D721Med (cell line): ENCODE measurements at places on chromosomes 4 and X.

DNA sequence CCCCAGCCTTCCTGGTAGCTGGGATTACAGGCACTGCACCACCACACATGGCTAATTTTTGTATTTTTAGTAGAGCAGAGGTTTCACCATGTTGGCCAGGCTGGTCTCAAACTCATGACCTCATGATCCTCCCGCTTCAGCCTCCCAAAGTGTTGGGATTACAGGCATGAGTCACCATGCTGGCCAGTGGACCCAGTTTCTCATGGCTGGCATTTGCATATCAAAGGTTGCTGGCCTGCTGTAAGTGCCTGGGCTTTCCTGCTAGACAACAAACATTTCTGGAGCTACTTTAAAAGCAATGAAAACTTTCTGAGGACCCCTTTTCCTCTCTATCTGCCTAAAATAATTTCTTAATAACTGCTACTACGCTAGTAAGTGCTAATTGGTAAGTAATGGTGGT lies 228.2 kb downstream of the PCDH10 start:
- DNase-seq = no peak

DNA sequence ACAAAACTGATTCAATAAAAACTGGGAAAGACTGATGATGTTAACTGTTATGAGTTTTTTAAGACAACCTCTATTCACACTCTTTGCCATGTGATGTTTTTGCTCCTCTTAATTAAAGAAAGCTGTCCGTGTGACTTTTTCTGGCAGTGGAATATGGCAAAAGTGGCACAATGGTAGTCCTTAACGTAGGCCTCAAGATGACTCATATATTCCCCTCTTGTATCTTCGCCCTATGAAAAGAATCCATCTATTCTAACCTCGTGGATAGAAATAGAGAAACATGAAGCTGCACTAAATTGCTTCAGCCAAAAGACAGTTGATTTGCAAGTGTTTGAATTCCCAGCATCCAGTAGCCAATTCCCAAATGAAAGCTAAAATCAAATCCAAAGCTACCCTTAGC lies 603.8 kb upstream of the PCDH7 start:
- no peak for DNase-seq

DNA sequence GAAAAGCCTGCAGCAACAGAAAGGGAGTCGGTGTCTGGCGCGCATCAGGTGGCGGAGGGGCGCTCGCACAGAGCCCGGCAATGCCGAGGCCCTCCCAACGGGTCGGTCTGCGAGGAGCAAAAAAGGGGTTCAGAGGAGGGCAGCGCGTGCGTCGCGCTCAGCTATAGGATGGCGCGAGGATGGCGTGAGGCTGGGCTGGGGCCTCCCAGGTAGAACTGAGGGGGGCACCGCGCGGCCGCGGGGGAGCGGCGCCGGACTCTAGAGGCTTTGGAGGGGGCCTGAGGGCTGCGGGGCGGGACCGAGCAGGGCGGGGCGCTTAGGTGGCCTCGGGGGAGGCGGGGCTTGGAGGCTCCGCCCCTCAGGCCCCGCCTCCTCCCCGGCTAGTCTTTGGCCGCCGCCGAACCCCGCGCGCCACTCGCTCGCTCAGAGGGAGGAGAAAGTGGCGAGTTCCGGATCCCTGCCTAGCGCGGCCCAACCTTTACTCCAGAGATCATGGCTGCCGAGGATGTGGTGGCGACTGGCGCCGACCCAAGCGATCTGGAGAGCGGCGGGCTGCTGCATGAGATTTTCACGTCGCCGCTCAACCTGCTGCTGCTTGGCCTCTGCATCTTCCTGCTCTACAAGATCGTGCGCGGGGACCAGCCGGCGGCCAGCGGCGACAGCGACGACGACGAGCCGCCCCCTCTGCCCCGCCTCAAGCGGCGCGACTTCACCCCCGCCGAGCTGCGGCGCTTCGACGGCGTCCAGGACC lies at the start of gene PGRMC1:
Gene PGRMC1, plus strand, starts transcription at position 414 of the 751 bp plus-strand sequence. Its CDS starts 79 bp downstream, at position 493.
- DNase-seq = peak; percentile 38

DNA sequence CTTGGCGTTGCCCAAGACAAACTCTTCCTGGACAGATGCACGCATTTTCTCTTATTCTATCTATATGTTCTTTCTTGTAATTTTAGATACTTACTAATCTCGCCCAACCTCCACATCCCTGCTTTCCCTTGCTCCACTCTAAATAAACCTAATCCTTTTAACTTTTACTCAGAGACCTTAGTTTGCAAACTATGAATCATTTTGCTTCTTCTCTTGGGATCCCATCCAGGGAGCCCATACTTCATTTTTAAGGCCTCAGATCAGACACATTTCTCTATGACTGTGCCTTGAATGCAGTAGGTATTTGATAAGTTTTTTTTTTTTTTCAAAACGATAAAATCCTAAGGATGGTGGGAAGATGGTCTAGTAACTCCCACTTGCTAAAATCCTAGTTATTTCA lies 353.8 kb upstream of the HAND2 start:
- DNase-seq = no peak

DNA sequence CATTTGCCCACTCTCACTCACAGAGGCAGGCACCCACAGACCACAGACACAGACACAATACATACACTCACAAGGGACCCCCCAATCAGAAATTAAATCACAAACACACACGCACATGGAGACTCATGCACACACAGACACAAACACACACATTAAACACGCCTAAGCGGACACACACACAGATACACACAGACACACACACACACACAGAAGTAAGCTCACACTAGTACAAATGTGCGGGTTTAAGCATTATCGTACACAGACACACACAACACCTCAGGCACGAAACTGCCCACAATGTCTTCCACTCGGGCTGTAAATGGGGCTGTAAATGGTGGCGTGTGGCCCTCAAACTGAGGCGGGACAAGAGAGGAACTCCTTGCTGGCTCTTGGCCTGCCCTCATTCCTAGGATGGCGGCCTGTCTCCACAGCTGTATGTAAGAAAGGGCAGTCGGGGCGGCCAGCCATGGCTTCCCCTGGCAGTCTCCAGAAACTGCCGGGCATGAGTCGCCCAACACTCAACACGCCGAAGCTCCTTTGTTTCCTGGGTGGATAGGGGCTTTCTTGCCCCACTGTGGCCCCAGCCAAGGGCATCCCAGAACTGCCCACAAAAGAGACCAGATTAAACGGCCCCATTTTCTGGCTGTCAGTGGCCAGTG lies 53.9 kb downstream of the NBDY start:
- no peak for DNase-seq

DNA sequence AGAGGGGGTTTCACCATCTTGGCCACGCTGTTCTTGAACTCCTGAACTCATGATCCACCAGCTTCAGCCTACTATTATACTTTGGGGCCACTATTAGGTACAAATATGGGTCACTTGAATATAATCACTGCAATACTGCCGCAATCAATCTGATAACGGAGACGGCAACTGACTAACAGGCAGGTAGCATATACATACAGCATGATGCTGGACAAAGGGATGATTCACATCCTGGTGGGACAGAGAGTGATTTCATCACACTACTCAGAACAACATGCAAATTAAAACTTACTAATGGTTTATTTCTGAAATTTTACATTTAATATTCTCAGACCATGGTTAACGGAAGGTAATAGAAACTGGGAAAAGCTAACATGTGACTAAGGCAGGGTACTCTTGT lies 10.9 kb downstream of the LRBA start:
- no peak for DNase-seq

DNA sequence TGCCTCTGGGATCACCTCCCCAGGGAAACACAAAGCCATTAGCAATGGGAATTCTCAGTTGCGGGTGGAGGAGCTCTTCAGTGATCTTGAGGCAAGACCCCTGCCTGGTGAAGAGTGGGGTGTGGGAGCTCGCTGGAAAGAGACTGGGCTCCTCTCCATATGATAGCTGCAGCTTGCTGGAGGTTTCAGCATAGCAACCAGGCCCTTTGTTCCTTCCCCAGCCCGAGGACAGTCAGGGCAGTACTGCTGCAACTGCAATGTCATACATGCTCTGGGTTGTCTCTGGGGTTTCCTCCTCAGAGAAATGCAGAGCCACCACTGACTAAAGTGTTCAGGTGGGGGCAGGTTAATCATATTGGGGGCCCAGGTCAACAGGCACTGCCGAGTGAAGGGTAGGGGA lies 81.3 kb downstream of the ARHGAP24 start:
- no peak for DNase-seq

DNA sequence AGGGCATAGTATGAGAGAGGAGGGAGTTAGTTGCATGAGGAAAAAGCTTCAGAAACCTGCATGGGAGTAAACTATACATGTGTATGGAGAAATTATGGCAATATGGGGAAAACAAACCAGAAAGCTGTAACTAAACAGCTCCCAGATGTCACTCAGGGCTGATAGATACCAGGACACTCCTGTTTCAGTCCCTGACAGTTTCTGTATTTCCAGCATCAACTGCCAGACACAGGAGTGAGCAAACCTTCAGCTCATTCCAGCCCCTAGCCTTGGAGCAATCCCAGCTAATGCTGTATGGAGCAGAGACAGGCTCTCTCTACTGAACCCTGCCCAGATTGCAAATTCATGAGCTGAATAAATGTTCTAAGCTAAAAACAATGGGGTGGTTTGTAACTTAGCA lies 382.9 kb upstream of the MAGEB18 start:
- no peak for DNase-seq

DNA sequence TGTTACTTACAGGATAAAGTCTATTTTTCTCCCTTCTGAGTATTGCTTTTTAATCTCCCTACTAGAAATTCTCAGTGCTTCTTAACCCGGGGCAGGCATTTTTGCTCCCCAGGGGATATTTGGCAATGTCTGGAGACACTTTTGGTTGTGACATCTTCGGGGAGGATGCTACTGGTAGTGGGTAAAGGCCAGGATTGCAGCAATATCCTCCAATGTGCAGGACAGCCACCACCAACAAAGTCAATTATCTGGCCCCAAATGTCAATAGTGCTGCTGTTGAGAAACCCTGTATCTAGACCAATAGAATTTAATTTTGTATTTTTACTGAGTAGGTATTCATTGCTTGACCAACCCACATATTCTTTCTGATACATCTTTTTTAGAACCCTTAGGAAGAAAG lies 669.5 kb upstream of the MAGEB2 start:
- DNase-seq = no peak

GRCh38 chrX:67104982-67105757 lies 438.7 kb upstream of the AR start:
- no peak for DNase-seq

- DNase-seq = no peak
Measured at GRCh38 chr4:129929052-129929451, 833.1 kb downstream of the C4orf33 start.

DNA sequence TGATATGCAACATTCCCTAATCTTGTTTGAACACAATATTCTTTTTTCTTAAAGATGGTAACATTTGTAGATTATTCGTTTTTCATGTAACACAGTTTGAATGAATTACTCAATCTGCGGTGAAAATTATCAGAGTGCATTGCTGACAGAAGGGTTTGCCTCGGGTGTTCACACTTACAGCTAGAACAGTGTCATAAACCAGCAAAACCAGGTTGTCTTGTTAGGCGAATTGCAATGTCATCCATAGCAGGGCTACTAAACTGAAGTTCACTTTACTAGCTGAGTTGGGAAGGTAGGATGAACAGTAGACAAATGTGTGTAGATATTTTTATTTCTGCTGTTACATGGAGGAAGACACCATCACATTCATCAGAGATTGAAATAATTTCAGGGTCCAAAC lies 98.9 kb downstream of the SLC39A8 start:
- DNase-seq = no peak

- DNase-seq = no peak
Measured at GRCh38 chrX:37754516-37754915, 25.3 kb upstream of the CYBB start.

DNA sequence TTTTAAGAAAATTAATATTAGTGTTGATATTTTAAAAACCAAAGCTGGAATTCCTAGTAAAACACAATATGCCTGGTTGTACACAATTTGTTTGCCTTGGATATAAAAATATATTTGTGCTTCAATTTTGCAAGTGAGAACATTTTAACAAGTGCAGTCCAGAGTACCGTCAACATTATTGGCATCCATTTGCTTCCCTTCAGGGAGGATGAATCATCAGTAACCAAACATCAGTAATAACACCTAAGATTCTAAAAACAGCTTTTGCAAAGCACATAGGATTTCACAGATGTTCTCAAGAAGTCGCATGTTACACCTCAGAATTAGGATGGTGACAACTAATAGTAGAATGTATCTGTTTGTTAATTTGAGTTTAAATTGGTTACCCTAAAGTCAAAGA lies 262.6 kb upstream of the BMP3 start:
- no peak for DNase-seq

DNA sequence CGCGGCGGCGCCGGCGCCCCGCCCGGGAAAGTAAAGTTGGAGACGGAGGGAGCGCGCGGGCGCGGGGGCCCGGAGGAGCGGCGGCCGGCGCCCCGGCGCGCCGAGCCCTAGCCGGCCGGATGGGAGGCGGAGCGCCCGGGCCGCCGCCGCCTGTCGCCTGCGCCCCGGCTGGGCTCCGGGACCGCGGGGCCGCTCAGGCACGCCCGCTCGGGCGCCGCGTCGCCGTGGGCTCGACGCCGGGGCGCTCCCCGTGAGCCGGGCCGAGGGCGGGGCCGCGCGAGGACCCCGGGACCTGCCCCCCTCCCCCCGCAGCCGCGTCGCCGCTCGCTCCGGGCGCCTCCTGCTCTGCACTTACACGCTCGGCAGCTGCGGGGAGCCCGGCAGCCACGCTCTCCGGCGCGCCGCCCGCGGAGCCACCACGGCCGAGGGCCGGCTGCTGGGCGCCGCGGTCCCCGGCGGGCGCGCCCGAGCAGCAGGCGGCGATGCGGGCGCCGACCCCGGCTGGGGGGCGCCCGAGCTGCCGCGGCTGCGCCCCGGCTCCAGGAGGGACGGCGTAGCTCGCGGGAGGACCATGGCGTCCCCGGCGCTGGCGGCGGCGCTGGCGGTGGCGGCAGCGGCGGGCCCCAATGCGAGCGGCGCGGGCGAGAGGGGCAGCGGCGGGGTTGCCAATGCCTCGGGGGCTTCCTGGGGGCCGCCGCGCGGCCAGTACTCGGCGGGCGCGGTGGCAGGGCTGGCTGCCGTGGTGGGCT lies at the start of gene ADRA2C:
Gene ADRA2C, plus strand, starts transcription at position 350 of the 749 bp plus-strand sequence. Its CDS starts 222 bp downstream, at position 572.
- peak; percentile 53 for DNase-seq

- DNase-seq = no peak
Measured at GRCh38 chr4:101596781-101597552, 193.6 kb upstream of the BANK1 start.

DNA sequence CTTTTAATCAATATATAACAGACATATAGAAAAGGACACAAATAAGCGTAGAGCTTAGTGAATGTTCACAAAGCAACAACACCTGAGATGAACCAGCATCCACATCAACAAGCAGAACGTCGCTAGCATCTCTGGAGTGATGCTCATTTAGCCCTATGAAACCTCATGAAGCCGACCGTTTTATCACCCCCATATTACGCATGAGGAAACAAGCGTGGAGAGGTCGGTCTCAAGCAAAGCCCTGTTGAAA lies 524 bp upstream of the RPS3A start:
- DNase-seq = no peak

GRCh38 chrX:52852110-52852860 lies 15.6 kb downstream of the XAGE3 start:
- DNase-seq = no peak

DNA sequence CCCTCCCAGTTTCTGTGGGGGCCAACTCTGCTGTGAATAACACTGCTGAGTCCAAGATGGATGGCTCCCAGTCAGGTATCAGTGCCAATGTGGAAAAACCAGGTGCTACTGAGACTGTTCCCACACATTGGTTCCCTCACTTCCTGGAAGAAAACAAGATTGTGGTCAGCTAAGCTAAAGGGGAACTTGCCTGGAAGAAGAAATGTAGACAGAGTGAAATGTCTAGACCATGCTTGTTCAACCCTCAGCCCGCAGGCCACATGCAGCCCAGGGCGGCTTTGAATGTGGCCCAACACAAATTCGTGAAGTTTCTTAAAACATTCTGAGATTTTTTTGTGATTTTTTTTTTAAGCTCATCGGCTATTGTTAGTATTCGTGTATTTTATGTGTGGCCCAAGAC lies 28.6 kb upstream of the UTP14A start:
- no peak for DNase-seq

- DNase-seq = no peak
Measured at GRCh38 chr4:6710282-6710681, 617 bp upstream of the MRFAP1L1 start.
